ENCODE measurements at places on chromosomes 1 and 21.

GRCh38 chr1:101190441-101190840 lies 46.4 kb upstream of the S1PR1 start:
- DNase-seq = no peak

- no peak for DNase-seq
Observed at GRCh38 chr1:207803678-207804077, 51.8 kb downstream of the CD46 start.

DNA sequence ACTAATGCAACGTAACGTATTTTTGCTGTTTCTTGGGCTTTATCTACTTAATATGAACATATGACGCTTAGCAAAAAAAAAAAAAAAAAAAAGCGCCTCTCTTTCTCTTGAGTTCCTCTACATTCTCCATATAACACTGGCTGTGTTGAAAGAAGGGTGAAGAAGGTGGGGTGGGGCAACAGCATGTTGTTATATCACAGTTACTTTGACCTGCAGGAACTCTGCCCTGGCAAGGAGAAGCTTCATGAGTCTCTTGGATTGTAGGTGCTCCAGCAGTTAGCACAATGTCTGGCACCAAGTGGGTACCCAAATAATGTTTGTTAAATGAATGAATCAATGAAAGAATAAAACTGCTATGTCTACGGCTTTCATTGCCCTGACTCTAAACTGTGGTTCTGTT lies 162.6 kb downstream of the ATG4C start:
- DNase-seq = no peak

DNA sequence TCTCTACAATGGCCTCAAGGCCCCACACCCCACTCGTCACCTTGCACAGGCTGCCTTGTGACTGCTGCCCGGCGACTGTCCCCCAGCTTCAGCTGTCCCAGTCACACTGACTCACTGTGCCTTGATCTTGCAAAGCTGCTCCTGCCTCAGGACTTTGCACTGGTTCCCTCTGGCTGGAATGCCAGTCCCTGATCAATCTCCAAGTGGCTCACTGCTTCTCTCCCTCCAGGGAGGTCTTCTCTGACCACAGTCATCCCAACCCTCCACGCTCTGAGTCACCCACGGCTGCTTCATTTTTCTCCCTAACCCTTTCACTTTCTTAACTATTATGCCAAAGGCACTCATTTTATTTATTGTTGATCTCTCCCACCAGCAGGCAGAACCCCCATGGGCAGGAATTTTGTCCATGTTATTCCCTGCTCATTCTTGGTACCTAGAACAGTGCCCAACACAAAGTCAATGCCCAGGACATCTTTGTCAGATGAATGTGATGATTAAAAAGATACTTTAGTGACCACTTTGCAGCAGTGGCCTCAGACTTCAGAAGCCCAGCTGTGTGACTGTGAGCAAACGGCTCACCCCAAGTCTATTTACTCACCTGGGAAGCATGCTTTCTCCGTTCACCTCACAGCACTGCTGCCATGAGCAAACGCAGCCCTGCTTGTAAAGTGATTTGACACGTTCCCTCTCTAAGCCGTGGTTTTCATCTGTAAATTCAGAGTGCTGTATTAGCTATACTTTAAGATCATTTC lies 53.4 kb downstream of the ZBTB18 start:
- DNase-seq = no peak

GRCh38 chr21:36697060-36697850 lies 1.7 kb upstream of the SIM2 start:
- no peak for DNase-seq

DNA sequence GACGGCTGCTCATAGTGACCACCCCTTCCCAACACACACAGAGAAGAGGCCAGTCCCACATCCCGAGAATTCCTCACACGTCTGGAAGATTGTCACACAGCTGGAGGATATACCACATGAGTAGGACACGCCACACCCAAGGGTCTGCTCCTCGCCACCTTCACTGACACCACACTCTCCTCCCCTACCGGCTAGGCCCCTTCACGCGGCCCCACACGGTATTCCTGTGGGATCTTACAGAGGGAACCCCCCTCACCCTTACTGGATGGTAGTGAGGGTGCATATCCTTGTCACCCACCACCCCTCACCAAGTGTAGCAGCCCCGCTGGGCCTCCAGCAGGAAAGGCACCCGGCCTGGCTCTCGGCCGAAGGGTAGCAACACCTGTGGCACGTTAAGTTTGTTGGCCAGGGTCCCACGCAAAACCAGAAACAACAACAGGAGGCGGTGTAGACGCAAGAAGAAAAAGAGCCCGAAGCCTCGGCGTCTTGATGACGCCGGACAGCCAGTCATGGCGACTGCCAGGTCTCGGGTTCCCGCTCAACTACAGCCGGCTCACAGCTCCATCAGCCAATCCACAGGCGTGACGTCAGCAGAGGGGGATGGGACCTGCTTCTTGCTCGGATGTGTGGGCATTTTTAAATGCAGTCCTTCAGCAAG lies at the start of gene NUP210L:
Gene NUP210L (minus strand): TSS at position 540 of the 658 bp plus-strand sequence.
- no peak for DNase-seq

GRCh38 chr1:208048904-208049303 lies 138.0 kb upstream of the CD34 start:
- DNase-seq = no peak
